ENCODE measurements at places on chromosomes 4 and X.

GRCh38 chrX:30864383-30864785 is 24.7 kb downstream of the TAB3 start:
- no peak for DNase-seq

DNA sequence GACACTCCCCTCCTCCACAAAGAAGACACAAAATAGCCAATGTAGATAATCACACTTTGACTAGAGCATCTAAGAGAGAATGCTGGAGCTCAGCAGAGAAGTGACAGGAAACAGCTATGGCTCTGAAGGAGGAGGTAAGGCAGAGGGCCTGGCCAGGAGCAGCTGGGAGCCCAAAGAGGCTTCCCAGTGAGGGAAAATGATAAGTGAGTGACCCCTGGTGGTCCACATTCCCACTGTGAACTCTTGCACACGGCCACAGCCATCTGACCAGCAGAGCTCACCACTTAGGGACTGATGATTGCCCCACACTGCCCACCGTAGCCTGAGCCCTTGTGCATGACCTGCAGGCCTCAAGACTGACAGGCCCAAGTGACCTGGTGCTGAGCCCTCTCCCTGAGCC is 162.7 kb upstream of the GALNTL6 start:
- no peak for DNase-seq

DNA sequence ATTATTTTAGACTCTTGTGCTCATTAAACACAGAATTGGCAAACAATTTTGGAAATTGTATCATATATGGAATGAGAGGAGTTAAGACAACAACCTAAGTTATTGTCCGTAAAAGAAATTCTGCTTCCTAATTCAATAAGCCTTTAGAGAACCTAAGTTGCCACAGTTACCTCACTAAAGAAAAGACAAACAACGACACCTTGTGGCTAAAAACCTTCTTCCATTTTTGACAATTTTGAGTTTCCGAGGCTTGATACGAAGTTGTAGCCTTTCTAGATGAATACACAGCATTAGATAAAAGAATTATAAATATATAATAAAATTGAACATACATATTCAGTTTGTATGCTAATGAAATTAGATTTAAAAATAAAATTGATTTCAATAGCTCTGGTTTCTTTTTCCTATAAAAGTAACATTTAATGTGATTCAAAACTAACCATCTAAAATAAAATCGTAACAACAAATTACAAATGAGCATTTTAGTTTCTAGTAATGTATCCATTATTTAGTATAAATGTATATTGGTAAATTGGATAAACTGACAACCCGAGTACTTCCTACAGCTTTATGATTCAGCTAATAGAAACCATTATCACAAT is 275.1 kb downstream of the GPM6A start:
- no peak for DNase-seq

DNA sequence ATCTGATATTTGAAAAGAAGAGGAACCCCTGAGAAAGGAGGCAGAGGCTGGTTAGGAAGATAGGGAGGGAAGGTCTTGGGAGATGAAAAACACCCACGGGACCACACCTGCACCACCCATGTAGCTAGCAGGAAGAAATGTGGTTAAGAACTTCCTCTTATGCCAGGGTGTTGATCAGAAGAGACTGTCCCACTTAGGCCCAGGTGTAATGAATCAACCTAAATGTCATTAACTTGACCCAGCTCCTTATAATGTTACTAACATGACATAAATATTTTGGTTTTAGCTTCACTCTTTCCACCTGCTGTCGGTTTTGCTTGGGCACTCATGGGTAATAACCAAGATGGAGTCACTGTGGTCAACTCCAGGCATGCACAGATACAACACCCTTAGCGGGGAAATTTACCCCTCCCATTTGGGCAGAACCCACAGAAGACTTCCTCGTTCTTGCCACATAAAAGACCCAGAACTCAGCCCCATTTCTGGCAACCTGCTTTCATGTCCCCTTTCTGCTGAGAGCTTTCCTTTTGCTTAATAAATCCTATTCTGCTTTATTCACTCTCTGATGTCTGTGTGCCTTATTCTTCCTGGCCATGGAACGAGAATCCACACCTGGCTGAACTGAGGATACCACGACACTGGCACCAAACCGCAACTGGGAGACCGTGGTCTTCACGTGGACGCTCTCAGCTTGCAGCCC is 46.8 kb downstream of the ZNF141 start:
- no peak for DNase-seq

DNA sequence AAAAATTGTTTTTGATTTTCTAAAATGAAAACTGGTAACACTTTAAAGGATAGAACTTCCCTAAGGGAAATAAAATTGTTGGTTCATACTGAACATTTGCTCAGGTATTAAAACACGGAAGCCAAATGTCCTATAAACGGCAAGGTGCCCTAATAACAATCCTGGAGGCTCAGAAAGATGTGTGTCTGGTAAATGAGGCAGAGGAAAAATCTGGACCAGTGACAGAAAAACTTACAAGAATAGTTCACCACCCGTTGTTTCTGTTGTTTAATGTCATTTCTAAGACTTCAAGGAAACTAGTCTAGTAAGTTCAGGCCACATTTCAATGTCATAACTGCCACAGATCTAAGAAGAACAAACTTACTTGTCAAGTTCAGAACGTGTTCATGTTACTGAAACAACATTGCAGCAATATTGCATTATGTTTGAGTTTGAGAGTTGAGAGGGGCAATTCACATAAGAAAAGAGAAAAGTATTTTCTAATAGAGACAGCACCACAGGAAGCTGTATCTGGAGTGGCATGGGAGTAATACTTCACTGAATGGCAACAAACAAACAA is 476.6 kb downstream of the GRXCR1 start:
- no peak for DNase-seq

- DNase-seq, result no peak
Measured at GRCh38 chr4:171594293-171594692, 218.9 kb upstream of the GALNTL6 start.

- DNase-seq, result no peak
Measured at GRCh38 chrX:57905141-57905540, 5.1 kb downstream of the ZXDA start.

GRCh38 chr4:38163216-38164006 is 203.2 kb downstream of the PTTG2 start:
- no peak for DNase-seq

DNA sequence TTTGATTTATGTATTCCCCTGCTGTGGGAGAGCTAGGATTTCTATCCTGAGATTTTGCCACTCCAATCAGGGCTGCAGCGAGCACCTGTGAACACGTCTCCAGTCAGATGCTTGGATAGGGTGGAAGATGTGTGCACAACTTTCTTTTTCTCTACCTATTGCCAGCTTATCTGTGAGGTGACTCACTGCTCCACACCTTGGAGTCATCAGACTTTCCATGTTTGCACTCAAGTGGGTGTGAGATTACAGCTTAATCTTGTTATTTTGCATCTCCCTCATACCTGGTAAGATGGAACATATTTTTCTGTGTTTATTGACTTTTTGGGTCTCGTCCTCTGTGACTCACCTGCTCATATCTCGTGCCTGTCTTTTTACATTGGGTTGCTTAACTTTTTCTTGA is 32.2 kb downstream of the PSAPL1 start:
- DNase-seq, result no peak

DNA sequence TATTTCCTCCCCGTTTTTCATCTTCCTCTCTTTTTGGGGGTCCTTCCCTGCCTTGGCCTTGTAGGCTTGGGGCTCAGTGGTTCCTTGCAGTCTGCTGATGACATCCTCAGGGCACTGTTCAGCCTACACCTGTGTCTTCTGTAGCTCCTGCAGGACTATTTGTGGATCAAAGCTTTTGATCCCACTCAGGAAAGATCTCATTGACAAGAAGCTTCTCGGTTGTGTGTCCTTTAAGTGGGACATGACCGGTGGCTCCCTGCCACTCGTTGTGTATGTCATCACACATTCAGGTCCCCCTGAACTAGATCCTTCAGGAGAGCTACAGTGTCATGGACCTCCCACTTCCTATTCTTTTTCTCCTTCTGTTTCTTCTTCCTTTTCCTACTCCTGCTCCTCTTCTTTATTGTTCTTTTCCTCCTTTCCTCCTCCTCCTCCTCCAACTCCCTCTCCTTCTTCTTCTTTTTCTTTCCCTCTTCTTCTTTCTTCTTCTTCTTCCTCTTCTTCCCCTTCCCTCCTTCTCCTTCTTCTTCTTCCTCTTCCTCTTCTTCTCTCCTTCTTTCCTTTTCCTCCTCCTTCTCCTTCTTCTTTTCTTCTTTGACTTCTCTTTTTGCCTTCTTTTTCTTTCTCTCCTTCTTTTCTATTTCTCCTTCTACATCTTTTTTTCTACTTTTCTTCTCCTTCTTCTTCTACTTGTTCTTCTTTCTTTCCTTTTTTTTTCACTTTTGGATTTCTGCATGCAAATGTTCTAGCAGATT is 67.8 kb downstream of the NBDY start:
- DNase-seq, result no peak

DNA sequence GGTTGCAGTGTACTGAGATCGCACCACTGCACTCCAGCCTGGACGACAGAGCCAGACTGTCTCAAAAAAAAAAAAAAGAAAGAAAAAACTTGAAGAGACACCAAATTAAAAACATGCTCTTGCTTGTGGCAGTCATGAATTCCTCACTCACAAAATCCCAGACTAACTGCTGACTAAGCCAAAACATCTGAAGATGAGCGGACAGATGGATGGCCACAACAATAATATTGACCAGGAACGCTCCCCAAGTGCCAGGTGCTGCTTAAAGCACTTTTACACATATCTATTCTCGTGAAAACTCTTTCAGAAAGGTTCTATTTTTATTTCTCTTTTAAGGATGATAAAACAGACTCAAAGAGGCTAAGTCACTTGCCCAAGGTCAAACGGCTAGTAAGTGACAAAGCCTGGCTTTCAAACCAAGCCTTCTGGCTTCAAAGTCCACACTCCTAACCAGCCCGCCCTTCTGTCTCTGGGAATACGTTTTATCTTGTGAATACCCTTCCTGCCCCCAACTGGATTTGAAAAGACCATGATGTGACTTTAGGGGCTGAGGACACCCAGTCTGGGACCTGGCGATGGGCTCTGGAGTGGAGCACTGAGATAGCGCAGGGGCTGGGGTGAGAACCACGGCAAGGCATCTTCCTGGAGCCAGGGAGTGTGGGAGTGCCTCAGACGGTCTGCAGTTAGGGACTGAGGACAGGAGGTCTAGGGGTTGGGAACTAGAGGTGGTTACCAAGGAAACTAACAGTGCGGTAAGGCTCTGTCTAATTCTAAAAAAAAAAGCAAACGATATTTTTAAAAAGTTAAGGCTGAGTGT is 9.5 kb upstream of the CXCR3 start:
- DNase-seq, result no peak

DNA sequence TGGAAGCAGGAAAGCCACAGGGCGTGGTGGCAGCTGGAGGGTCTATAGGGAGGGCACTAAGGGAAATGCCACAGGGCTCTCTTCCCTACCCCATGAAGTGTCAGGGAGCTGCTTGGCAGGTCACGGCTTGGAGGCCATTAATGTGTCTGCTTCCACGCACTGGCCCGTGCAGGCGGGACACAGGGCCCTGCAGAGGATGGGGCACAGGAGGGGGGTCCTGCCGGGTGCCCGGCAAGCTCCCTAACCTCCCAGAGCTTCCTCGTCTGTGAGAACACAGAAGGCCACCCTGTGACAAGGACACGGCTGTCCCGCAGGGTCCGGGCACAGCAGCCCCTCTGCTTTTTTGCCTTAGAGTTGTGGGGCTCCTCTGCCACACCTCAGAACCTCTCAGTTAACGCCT is 25.5 kb downstream of the FAM53A start:
- DNase-seq, result no peak

GRCh38 chrX:136190038-136190713 is 42.8 kb downstream of the FHL1 start:
- no peak for DNase-seq

DNA sequence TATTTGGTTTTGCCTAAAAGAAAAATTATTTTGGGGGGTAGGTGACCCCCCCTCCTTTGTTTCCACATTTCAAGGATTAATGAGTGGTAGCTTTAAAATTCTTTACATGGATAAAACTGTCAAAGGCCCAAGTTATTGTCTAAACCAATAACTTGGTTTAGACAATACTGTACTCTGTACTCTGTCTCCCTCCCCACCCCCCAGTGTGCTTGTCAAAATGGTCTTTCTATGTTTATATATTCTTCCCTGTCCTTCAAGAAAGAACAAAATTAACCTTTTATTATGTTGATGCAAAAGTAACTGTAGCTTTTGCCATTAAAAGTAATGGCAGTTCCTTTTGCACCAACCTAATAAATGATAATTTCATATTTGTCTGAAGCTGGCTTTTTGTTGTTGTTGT is 9.5 kb upstream of the RGN start:
- no peak for DNase-seq

GRCh38 chrX:38112566-38112965 is 106.2 kb downstream of the SYTL5 start:
- no peak for DNase-seq

DNA sequence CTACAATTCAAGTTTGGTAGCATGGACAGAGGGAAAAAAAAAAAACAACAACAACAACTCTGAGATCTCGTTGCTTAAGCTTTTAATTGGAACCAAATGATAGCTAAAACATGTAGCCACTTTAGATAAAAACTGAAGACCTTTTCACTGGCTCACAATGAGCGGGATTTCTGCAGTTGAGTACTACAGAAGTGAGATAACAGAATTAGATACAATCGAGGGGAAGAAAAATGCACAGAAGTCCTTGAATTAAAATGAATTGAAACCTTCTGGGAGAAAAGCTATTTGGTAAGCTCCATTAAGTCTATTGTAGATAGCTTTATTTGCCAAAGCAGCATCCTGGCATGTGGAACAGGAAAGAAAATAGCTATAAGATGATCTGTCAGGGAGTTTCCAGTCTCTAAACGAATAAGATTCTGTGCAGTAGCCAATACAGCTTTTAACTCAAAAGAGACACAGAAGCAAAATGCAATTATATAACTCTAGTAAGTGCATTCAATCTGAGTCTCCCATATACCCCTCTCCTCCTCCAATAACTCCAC is 248.5 kb downstream of the ENOX2 start:
- no peak for DNase-seq

GRCh38 chr4:38867478-38868058 is at the start of gene FAM114A1:
TSS of gene FAM114A1 (plus strand) at chr4:38867806. CDS start at chr4:38878079, 10,273 bp downstream.
- no peak for DNase-seq

DNA sequence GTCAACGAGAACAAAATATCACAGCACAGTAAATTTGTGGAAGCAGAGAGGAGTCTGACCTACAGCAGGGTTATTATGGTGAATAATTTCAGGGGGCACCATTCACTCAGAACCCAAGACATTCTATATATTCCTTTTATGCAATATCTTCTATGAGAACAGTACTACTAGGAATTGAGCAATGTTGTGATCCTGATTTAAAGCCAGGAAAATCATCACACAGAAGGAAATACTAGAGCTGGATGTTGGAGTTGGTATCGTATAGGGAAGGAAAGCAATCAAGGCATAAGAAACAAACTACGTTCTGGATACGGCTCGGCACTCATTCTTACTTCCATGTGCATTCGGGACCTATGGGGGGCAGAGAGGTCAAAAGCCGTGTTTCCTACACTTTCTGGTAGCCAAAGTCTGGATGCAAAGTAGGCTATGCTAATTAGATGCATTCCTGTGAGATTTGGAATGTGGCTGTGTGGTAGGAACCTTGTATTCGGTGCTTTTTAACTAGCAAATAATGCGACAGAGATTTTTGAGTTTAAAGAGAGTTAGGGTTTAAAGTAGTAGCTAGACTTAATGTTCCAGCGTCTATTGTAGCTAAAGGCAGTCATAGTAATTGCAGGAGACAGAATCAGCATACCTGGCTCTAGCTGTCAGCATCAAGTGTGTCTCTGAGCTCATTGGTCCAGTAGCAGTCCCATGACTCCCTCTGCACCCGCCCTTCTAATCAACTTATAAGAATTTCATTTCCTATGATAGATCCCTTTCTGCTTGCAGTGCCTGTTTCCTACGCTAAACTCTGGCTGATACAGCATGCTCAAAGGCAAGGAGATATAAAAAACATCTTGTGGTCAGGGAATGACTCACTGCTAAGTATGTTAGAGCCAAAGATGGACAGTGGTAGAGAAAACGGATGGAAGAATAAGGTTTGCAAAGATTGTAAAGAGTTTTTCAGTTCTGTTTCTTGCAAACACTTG is 43.3 kb upstream of the PDGFC start:
- DNase-seq, result no peak
